ELF-1 (cell line): ENCODE measurements at places on chromosomes 2 and 18.

- DNase-seq: peak; percentile 48
Measured at GRCh38 chr2:63861220-63861822, 19.6 kb downstream of the UGP2 start.

- peak; percentile 93 for DNase-seq
Measured at GRCh38 chr2:172084645-172085459, 455 bp upstream of the DLX1 start.

DNA sequence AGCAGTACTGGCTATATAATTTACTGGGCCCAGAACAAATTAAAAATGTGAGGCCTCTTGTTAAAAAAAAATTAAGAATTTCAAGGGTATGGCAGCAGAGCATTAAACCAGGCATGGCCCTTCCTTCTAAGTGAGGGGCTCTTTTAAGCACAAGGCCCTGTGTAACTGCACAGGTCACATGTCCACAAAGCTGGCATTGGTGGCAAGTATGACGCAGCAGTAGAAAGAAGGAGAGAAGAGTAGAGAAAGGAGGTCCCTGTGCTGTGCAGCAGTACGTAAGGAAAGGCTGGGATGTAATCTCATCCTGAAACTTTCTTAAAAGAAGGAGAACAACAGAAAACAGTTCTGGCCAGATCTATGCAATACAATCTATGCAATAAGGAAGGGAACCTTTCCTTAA lies 51.2 kb downstream of the MBD2 start:
- DNase-seq: no peak

DNA sequence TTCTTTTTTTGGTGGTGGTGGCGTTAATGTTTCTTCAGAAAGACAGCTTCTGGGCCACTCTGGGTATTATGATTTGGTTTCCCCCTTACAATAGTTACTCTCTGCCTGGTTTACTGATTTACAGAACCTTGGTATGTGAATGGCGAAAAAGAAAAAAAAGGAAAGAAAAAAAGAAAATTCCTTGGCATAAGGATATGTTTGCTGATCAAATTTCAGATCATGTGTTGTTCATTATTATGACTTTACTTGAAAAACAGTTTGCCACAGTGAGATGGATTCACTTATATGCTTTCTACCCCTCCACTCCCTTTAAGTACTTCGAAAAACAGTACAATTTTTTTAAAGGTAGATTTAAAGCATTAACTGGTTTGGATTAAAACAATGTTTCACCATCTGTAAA lies 21.0 kb downstream of the BCL11A start:
- DNase-seq: no peak

DNA sequence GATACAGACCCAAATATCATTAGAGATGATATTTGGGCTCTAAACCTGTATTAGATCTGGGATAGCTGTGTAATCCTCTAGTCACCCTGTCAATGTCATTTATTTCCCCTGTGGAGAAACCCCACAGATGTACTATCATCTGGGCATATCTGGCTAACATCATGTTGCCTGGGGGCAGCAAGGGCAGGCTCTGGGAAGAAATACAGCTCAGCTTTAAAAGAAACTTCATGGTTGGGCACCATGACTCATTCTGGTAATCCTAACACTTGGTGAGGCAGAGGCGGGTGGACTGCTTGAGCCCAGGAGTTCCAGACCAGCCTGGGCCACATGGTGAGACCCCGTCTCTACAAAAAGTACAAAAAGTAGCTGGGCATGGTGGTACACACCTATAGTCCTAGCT lies 282.5 kb downstream of the SLC8A1 start:
- no peak for DNase-seq

GRCh38 chr2:179951680-179952079 lies 55.4 kb downstream of the CWC22 start:
- DNase-seq: no peak
